CD8-positive, alpha-beta memory T cell (primary cell): ENCODE measurements at places on chromosomes 2 and 18. TPM values are rescaled to one million over a fixed set of nuclear protein-coding genes. Genes with fewer than 3 reads are reported as not detected.

Gene RASGRP3
- 3.6 TPM for polyA plus RNA-seq

Gene WDR12
- polyA plus RNA-seq, result 23.7 TPM

Gene CPLX4
- not detected for polyA plus RNA-seq

Gene MC2R
- polyA plus RNA-seq, result not detected

Gene PARD6G
- polyA plus RNA-seq, result 0.32 TPM

Gene NCKAP5
- polyA plus RNA-seq, result not detected

Gene KANSL1L
- 1.0 TPM for polyA plus RNA-seq

Gene ABCG8
- polyA plus RNA-seq, result not detected

Gene VWA3B
- polyA plus RNA-seq, result not detected

DNA sequence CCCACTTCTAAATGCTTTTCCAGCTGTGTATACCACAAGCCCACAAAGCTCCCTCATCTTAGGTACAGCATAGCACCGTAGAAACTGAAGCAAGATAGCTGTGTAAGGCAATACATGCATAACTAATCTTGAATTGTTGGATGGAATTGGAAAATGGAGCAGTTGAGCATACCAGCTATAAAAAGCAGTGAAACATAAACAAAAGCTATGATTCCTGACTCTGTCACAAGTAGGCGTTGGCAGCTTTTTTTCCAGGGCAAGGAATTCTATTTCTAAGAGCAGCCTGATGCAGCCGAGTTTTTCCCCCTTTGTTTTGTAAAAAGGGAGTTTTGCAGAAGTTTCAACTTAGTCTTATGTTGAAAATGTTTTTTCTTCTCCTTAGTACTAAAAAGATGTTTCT lies 32.4 kb downstream of the MOGAT1 start:
- no peak for DNase-seq

- no peak for DNase-seq
Measured at GRCh38 chr2:207892716-207893402, 123.2 kb upstream of the FZD5 start.

DNA sequence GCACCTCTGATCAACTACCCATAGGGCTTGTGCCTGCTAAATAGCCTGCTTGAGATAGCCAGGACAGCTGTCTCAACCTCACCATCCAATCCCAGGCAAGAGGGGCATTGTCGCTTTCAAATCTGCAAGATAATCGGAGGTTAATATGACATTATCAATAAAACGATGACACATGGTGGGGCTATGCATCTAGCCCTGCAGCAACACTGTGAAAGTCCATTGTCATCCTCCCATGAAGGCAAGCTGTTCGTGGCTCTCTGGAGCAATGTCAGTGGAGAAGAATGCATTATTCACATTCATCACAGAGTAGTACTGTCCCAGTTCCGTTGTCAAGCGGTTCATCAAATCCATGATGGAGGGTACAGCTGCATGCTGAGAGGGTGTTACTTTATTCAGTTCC lies 18.9 kb upstream of the KLHL23 start:
- no peak for DNase-seq

DNA sequence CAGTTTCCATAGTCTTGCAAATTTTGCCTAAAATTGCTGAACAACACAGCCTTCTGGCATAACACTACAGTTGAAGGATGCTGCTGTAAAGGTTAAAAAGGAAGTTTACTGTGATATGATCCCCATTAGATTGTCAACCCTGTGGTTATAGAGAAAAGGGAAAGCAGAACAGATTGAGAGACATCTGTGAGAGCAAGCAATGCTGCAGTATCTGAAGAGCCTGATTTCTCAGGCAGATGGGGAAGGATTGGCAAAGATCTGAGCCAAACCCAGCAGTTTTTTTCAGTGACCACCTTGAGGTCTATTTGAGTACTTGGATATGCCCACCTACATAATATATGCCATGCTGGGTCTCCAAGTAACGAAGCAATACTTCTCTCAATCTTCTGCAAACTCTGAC lies 8.5 kb upstream of the ST8SIA3 start:
- DNase-seq, result no peak

DNA sequence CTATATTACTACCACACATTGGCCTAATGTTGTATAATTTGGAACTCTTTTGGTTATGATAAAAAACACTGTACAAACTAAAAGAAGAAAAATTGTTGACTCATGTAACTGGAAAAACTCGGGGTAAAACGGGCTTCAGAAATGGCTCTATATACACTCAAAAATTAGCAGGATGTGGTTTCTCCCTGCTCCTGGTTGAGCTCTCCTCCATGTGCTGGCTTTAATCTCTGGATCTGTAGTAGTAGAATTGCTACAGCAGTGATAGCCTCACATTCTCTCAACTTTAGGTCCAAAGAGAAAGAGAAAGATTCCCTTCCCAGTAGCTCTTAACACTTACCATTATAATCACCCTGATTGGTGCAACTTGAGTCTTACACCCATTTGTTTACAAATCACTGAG lies 274.9 kb upstream of the GALNT5 start:
- no peak for DNase-seq

GRCh38 chr2:84856787-84857186 lies 24.1 kb downstream of the TRABD2A start:
- no peak for DNase-seq

- no peak for DNase-seq
Measured at GRCh38 chr2:224927011-224927410, 115.3 kb downstream of the DOCK10 start.

DNA sequence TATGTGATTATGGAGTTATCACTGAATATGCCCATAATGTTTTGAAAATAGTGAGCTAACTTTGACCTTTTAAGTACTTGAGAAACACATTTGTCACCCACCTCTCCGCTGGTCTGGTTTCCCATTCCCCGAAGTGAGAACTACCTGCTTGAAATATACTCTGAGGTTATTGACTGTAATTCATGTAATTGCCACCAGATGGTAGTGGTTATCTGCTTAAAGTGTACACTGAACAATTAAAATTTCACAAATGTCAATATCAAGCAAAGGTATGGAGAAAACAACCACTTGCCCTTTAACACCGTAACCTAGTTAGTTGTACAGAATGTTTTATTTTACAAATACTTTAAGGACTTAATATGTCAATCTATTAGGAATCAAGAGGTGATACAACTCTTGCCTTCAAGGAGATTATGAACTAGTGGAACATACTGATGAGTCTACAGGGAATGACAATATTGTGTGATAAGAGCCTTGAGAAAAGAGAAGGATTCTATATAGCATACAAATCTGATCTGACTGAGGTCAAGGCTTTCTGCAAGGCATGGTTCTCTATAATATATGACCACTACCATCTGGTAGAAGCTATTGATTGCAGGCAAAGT lies 316.8 kb upstream of the KCNH7 start:
- DNase-seq, result no peak

DNA sequence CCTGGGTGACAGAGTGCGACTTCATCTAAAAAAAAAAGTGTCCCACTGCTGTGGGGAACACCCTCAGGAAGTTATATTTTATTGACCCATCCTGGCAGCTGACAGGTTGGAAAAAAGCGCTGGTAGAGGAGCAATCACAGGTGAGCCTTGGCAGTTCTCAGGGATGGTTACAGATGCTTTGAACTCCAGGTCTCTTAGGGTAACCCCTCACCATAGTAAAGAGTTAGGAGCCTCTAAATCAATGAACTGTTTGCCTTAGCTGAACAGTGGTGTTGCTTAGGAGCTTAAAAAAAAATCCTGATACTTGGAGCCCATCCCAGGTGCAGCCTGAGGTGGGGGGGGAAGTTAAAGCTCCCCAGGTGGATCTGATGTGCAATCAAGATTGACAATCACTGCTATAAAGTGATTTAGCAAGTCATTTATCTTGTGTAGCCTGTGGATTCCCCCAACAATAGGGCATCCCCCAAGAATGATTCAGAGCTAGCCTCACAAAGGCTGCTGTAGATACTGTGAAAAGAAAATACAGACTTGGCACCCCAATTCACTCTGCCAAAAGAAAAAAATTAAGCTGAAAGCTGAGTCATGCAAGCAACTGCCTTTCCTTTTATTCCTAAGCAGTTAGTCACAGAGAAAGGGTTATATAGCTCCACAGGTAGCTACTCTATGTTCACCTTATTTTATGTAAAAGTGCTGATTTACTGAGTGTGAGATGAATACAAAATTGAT lies 14.8 kb downstream of the SLC16A14 start:
- no peak for DNase-seq

GRCh38 chr2:29240601-29241000 lies 125.4 kb downstream of the CLIP4 start:
- no peak for DNase-seq

DNA sequence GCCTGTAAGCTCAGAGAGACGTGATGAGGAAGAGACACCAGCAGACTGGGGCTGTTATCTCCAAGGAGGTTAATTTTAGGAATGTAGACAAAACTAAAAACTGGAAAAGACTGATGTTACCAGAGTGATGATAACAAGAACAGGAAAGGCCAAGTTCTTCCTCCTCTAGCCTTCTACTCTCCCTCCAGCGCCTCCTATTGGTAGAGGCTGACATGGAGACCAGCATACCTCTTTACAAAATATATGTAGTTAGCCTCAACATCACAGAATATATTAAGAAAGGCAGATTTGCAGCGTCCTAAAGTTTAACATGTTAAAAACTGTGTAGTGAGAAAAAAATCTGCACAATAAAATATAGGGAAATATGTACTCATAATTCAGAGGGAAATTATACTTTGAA lies 66.0 kb downstream of the TCF4 start:
- DNase-seq, result no peak

- DNase-seq, result no peak
Measured at GRCh38 chr18:69929041-69929774, 18.5 kb downstream of the CD226 start.
